Left lung (tissue), 14 donors: ENCODE measurements at places on chromosomes 11 and 22. TPM values are rescaled to one million over a fixed set of nuclear protein-coding genes. Genes with fewer than 3 reads are reported as not detected.

AP5B1 gene
- total RNA-seq = 39.0 TPM

PLET1 gene
- total RNA-seq = not detected

MS4A5 gene
- total RNA-seq = not detected

P2RX3 gene
- not detected for total RNA-seq

MMP12 gene
- total RNA-seq = 0.71 TPM

UBQLN3 gene
- 0.23 TPM for total RNA-seq

SCUBE1 gene
- total RNA-seq = 5.0 TPM

DNA sequence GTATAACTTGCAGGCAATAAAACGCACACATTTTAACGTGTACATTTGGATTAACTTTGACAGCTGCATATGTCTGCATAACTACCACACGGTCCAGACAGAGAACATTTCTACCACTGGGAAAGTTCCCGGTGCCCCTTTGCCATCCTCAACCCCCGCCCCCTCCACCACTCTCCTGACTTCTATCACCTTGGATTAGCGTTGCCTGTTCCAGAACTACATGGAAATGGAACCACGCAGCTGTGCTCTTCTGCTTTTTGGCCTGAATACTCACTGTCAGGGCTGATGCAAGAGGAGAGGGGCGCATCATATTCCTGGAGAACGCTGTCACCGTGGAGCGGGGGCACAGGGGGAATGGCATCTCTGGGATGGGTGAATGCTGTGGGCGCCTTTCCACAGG is 62.1 kb downstream of the LRP5 start:
- H3K27me3 ChIP-seq = peaks cover 8% of the 10 kb centered on the region
- H3K27ac ChIP-seq = no peak overlapping the region
- peaks cover 16% of the 10 kb centered on the region for H3K4me1 ChIP-seq

- H3K36me3 ChIP-seq = no peaks in the 10 kb centered on the region
- no peak overlapping the region for H3K4me3 ChIP-seq
- H3K27me3 ChIP-seq = peaks cover 2% of the 10 kb centered on the region
- H3K4me1 ChIP-seq = no peaks in the 10 kb centered on the region
- H3K27ac ChIP-seq = no peak overlapping the region
Observed at GRCh38 chr11:45477588-45477987, 187.8 kb downstream of the CHST1 start.

DNA sequence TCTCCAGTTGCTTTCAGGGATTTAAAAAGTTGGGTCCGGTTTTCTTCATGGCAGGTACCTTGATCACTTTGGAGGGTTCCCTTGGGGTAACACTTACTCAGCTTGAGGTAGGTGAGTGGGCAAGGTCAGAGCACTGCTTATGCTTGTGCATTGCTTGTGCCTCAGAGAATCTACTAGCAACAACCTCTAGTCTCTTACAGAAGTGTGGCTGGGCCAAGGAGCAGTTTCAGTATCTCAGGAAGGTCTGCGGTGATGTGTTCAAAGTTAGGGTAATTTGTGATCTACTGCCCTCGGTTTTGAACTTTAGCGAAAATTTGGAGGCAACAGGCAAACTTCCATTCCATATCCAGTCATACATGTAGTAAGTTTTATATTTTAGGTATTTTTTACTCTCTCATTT is 62.8 kb downstream of the NCAM1 start:
- no peak for DNase-seq
- peaks cover 4% of the 10 kb centered on the region for H3K27me3 ChIP-seq
- H3K27ac ChIP-seq = no peak overlapping the region
- H3K4me3 ChIP-seq = no peak overlapping the region

- H3K36me3 ChIP-seq = no peaks in the 10 kb centered on the region
- H3K4me1 ChIP-seq = peaks cover 8% of the 10 kb centered on the region
- no peaks in the 10 kb centered on the region for H3K27me3 ChIP-seq
Observed at GRCh38 chr11:44829838-44830237, 103.1 kb downstream of the TSPAN18 start.

GRCh38 chr11:112650527-112650926 is 310.7 kb upstream of the NCAM1 start:
- H3K27me3 ChIP-seq = no peaks in the 10 kb centered on the region
- no peaks in the 10 kb centered on the region for H3K36me3 ChIP-seq
- H3K4me1 ChIP-seq = no peaks in the 10 kb centered on the region
- no peak for DNase-seq
- no peak overlapping the region for H3K27ac ChIP-seq
- no peak overlapping the region for H3K4me3 ChIP-seq

GRCh38 chr11:33687733-33688479 is 12.7 kb downstream of the C11orf91 start:
- peaks cover 16% of the 10 kb centered on the region for H3K4me1 ChIP-seq
- DNase-seq = no peak
- no peak overlapping the region for H3K27ac ChIP-seq
- H3K27me3 ChIP-seq = no peaks in the 10 kb centered on the region
- H3K36me3 ChIP-seq = no peaks in the 10 kb centered on the region
- no peak overlapping the region for H3K4me3 ChIP-seq

- no peak for DNase-seq
- H3K4me1 ChIP-seq = no peaks in the 10 kb centered on the region
- H3K4me3 ChIP-seq = no peak overlapping the region
- no peaks in the 10 kb centered on the region for H3K36me3 ChIP-seq
Observed at GRCh38 chr22:33569018-33569417, 351.3 kb downstream of the LARGE1 start.

DNA sequence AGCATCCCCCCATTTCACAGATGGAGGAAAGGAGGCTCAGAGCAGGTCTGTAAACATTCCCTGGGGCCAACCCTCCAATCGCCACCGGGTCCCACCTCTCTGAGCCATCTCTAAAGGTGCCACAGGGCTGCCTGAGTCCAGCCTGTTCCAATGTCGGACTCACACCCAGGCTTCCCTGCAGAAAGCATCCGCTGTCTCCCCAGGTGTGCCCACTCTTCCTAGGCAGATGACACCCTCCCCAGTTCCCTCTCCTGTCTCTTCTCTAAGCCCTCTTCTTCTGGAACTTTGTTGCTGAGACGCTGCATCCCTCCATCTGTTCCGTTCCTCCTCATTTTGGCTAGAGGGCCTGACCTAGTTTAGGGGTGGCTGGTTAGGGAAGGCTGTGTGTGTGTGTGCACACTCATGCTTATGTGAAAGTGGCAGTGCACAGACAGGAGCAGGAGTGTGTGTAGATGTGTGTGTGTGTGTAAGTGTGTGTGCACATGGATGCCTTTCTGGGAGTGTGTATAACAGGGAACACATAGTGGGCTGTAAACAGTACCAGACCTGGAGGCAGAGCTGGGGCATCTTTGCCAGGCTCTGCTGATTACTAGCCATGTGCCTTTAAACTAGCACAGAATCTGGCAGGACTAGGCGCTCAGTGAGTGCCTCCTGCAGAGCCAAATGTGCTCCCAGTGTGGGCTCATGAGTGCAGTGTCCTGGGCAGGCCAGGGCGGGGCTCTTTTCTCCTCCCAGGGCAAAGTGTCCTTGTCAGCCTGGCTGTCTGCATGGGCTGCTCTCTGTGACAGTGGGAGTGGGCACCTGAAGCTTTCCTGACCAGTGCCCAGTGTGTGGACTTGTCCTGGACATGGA is 77.3 kb upstream of the NECTIN1 start:
- H3K36me3 ChIP-seq = no peaks in the 10 kb centered on the region
- DNase-seq = no peak
- H3K4me3 ChIP-seq = no peak overlapping the region
- H3K4me1 ChIP-seq = no peaks in the 10 kb centered on the region
- H3K27ac ChIP-seq = no peak overlapping the region

DNA sequence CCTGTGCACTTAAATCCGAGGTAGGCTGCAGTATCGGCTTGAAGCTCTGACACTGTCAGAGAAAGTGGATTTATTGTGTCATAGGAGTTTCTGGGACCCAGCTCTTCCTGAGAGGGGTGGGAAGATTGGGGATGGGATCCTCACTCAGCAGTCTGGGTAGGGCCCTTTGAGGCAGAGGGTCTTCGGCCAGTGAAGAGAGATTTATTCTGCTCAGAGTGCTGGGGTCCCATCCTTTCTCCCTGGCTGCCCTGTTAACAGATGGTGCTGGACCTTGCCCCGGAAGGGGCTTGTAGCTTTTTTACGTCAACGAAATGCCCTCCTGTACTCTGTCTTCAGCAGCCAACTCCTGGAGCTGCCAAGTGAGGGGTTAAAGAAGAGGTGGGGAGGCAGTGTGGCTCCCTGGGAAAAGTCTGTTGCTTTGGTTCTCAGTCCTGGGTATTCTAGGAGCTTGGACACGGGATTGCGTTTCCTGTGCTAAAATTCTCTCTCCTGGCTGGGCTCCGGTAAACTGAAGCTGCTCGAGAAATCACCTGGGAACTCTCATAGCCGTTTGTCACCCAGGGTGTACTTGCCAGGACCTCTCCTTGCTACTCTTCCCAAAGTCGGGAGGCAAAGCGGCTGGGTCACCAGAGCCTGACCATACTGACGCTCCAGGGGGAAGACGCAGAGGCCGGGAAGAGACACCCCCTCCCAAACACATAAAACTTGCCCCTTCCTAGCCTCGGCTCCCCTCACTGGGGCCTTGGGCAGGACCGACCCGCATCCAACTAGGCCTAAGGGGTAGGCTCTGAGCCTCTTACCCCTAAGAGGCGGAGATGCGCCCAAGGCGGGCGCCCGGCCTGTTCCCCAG is 806 bp upstream of the SMDT1 start:
- peaks cover 36% of the 10 kb centered on the region for H3K36me3 ChIP-seq
- peak overlapping the region; percentile 99 for H3K27ac ChIP-seq
- H3K4me1 ChIP-seq = peaks cover 53% of the 10 kb centered on the region
- H3K27me3 ChIP-seq = no peaks in the 10 kb centered on the region
- peak overlapping the region; percentile 59 for H3K4me3 ChIP-seq

- no peak overlapping the region for H3K4me3 ChIP-seq
- no peak overlapping the region for H3K27ac ChIP-seq
- no peaks in the 10 kb centered on the region for H3K4me1 ChIP-seq
- H3K36me3 ChIP-seq = no peaks in the 10 kb centered on the region
Observed at GRCh38 chr22:30733181-30733631, 38.5 kb downstream of the OSBP2 start.

GRCh38 chr11:16750417-16750816 is 12.0 kb downstream of the C11orf58 start:
- H3K4me1 ChIP-seq = no peaks in the 10 kb centered on the region
- H3K36me3 ChIP-seq = peaks cover 100% of the 10 kb centered on the region
- H3K27ac ChIP-seq = no peak overlapping the region
- H3K27me3 ChIP-seq = no peaks in the 10 kb centered on the region

DNA sequence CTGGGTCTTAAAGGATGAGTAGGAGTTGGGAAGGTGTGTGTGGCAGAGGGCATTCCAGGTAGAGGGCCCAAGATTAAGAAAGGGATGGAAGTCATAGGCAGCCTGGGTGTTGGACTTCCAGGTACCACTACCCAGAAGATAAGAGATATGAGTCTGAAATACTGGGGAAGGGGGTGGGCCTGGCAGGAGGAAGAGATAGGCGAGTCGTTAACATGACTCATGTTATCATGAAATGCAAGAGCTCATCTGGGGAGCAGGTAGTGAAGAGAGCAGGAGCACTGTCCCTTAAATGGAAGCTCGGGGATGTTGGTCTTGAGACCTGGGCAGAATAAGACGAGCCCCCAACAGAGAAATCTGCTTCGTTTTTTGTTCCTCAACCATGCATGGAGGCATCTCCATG is 10.2 kb downstream of the ZC3H7B start:
- no peak overlapping the region for H3K4me3 ChIP-seq
- H3K27ac ChIP-seq = no peak overlapping the region
- DNase-seq = no peak
- H3K4me1 ChIP-seq = peaks cover 3% of the 10 kb centered on the region
- H3K27me3 ChIP-seq = no peaks in the 10 kb centered on the region

- H3K4me1 ChIP-seq = no peaks in the 10 kb centered on the region
- H3K36me3 ChIP-seq = peaks cover 25% of the 10 kb centered on the region
- no peak overlapping the region for H3K27ac ChIP-seq
- no peak overlapping the region for H3K4me3 ChIP-seq
Observed at GRCh38 chr22:45731798-45732495, 60.3 kb downstream of the ATXN10 start.

DNA sequence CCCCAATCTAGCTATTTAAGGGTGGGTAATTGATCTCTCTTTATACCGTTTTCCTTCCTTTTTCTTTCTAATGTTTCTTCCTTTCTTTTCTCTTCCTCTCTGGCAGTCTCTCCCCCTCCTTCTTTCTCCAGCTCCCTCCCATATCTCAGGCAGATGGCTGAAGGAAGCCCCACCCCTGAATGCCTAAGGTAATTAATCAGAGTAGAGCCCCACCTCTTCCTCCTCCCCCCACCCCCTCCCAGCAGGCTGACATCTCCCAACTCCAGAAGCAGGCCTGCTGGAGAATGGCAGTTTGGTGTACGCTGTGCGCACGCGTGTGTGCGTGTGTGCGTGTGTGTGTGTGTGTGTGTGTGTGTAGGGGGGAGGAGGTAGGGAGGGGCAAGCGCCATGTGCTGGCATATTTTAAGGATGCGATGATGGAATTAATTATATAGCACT is 122.6 kb downstream of the APOL5 start:
- H3K4me1 ChIP-seq = peaks cover 39% of the 10 kb centered on the region
- DNase-seq = peak; percentile 85
- no peaks in the 10 kb centered on the region for H3K27me3 ChIP-seq

DNA sequence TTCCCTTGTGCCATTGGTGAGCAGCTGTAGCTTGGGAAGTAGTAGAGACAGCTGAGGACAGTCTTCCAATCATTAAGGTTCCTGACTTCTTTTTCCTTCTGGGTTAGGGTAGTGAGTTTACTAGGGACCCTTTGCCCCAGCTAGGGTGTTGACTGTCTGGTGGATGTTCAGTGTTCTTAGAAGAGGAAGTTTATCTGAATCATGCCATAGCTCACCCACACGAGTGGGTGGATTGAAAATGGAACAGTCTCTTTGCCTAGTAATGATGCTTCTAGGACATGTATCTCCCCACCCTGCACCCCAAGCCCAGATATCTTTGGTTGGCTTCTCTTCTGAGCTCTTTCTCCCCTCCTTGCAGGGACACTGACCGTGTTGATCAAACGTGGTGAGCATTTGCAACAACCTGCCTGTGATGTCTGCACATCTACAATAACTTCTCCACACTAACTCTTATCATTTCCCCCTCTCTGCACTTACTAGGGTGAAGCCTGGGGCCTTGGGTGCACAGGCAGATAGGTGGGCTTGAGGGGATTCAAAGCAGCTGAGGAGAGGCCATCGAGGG is 57.1 kb upstream of the HORMAD2 start:
- no peaks in the 10 kb centered on the region for H3K4me1 ChIP-seq
- DNase-seq = no peak
- peaks cover 100% of the 10 kb centered on the region for H3K36me3 ChIP-seq
- no peaks in the 10 kb centered on the region for H3K27me3 ChIP-seq
- H3K4me3 ChIP-seq = no peak overlapping the region
- no peak overlapping the region for H3K27ac ChIP-seq
